ENCODE measurements at places on chromosomes 1 and 21.

DNA sequence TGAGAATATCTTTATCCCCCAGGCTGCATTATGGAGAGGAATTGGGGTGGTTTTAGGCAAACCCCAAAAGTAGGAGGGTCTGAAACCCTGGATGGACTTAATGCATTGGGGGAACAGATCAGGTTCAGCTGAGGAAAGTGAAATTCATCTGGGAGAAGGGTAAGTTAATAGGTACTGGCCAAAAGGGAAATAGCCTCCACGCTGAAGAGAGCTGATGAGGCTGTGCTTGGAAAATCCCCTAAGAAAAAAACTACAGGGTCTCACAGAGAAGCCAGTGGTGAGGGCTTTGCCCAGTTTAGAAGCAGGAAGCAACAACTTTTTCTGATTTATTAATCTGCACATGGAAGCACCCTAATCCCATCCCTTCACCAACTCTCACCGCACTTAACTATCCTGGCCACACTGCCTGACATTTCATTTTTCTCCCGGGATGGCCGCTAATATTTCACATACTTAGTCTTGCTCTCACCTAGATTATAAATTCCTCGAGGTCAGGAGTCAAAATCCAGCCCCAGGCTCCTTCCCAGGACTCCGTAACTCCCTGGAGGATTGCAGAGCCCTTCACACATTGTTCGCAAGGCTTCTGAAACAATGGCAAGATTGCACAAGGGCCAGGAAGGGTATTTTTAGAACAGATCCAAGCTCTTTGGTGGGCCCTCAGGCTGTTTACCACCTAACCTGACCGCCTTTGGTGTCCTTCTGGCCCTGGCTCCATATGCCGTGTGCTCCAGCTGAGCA, 60.9 kb upstream of the TARBP1 start:
- no peak for DNase-seq

GRCh38 chr21:39582749-39583148, 30.0 kb upstream of the B3GALT5 start:
- DNase-seq, result no peak

DNA sequence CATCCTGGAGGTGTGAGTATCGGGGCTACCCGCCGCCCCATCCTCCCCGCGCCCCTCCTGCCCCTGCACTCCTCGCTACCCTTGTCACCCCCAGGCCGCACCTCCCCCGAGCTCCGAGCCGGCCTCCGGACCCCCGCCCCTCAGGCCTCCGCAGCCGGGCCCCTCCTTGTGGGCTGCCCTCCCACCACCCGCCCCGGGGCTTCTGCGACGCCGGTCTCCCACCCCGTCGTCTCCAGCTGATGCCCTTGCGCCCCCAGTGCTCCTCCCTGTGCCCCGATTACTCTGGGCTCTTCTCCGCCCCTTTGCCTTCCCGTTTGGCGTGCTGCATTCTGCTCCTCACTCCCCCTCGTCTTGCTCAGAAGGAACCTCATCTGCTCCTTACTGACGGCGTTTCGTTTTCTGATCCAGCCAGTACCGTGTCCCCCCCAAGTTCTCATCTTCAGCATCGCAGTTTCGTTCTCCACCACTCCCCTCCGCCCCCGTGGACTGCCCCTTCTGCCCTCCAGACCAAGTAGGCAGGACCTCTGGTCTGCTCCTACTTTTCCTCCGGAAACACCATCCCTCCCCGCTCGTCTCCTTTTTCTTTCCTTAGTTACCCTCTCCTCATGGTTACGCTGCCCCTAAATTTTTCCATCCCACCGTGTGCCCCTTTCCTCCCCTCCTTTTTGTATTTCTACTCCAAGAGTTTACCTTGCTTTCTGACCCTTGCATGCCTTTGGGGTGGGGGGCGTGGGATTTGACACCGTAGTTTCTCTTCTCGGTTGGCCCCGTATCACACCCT, 841 bp downstream of the SNX27 start:
- no peak for DNase-seq

DNA sequence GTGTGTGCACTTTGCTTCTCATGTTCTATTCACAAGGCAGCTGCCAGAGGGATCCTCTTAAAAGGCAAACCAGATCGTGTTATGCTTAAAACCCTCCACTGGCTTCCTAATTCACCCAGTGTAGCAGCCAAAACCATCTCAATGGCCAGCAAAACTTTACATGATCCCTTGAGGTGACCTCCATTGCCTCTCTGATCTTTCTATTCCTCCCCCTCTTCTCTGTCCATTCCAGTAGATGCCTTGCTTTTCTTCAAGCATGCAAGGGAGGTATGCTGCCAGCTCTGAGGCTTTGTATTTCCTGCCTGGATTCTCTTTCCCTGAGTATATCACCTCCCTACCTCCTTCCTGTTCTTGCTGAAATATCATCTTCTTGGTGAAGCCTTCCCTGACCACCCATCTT, 93.2 kb upstream of the KCNK2 start:
- no peak for DNase-seq

DNA sequence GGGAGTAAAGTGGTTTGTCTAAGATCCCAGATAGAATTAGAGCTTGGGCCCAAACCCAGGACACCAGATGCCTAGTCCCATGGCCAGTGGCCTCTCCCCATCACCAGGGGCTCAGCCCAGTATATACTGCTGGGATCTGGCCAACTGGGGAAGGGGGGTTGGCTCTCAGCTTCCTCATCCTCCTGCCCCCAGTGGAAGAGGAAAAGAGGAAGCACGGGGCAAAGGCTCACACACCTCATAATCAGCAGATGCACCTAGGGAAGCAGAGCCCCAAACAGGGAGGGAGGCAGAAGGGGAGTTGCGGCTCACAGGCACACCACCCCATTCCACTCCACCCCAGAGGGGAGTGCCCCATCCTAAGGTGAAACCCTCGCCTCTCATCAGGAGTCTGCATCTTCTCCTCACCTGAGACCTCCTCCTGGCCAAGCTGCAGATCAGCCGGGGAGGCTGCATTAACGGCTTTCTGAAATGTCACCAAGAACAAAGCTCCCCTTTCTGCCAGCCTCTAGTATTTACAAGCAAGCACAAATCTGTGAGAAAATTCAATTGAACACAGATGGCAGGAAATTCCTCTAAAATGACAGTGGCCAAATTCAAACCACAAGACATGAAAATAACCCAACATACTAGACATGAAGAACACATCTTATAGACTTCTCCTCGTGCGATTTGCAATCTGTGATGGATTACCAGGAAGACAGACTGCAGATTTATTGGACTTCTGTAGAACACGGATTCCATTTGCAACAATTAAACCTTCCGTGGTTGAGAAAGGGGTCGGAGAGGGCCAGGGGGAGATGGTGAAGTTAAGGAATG, 82.8 kb downstream of the GLIS1 start:
- no peak for DNase-seq

DNA sequence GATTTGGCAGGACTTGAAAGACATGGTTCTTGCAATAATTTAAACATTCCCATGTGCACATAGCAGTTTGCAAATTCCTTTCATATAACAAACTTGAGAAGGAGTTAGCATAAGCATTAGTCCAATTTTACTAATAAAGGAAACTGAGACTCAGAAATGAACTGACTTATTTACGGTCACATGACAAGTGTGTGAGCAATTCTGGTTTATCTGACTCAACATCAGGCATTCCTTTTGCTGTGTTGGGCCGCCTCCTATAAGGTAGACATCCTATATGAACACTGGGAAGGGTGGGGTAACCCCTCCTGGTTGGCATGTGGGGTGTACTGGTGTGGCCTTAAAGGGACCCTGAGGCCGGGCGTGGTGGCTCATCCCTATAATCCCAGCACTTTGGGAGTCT, 8.5 kb upstream of the CPT2 start:
- DNase-seq, result no peak

DNA sequence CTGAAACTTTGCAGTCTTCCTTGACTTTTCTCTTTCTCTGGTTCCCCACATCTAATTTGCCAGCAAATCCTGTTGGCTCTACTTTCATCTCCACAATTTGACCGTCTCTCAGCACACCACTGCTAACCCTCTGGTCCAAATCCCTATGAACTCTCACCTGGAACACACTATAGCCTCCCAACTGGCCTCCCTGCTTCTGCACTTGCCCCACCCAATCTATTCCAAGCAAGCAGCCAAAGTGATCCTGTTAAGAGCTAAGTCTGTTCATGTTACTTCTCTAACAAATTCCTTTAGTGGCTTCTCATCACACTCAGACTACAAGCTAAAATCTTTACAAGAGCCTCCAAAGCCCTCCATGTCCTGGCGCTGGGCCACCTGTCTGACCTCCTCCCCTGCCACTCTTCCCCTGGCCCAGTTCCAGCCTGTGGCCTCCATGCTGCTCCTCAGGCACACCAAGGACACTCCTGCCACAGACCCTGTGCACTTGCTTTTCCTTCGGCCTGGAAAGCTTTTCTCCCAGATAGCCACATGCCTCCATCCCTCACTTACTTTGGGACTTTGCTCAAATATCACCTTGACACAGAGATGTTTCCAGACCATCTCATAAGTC, 104.1 kb downstream of the DTL start:
- DNase-seq, result no peak

GRCh38 chr1:77170687-77171086, 48.5 kb downstream of the PIGK start:
- DNase-seq, result no peak

- DNase-seq, result no peak
Observed at GRCh38 chr1:36557041-36558000, 74.6 kb upstream of the CSF3R start.

- no peak for DNase-seq
Observed at GRCh38 chr1:109944541-109944940, 33.9 kb downstream of the CSF1 start.

- DNase-seq, result no peak
Observed at GRCh38 chr1:178160736-178161475, 67.0 kb downstream of the RASAL2 start.

- no peak for DNase-seq
Observed at GRCh38 chr1:216450227-216450626, 27.0 kb upstream of the USH2A start.

GRCh38 chr21:20882462-20883407, 115.5 kb upstream of the NCAM2 start:
- no peak for DNase-seq

- no peak for DNase-seq
Observed at GRCh38 chr1:20184481-20184900, 1.4 kb upstream of the UBXN10 start.

DNA sequence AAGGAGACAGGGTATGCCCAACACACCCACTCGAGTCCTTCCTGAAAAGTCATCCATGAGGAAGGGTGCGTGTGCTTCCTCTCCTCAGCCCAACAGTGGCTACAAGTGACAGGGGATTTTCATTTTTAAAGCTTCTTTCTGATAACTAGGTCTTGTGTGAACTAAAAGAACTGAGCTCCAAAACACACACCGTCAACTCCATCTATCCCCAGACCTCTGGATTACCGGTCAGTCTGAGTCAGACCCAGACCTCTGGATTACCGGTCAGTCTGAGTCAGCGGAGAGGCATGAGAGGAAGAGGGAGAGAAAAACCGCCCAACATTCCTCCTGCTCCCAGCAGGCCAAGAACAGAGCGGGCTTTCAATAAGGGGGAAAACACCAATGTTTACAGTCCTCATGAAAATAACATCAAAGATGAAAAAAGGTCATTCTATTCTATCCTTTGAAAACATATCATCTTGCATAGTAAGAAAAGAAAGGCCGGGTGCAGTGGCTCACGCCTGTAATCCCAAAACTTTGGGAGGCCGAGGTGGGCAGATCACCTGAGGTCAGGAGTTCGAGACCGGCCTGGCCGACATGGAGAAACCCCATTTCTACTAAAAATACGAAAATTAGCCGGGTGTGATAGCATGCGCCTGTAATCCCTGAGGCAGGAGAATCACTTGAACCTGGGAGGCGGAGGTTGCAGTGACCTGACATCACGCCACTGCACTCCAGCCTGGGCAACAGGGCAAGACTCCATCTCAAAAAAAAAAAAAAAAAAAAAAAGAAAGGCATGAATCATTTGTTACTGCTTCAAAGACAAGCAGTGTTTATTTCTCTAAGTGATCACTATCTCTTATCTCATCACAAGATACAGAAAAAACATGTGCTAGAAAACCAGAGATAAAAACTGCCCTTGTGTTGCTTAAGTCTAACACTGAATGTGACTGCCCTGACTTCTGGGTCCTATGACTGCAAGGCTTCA, 3.4 kb downstream of the PTTG1IP start:
- DNase-seq, result peak; percentile 83

- no peak for DNase-seq
Observed at GRCh38 chr1:32931760-32932159, 30.6 kb upstream of the TMEM54 start.

DNA sequence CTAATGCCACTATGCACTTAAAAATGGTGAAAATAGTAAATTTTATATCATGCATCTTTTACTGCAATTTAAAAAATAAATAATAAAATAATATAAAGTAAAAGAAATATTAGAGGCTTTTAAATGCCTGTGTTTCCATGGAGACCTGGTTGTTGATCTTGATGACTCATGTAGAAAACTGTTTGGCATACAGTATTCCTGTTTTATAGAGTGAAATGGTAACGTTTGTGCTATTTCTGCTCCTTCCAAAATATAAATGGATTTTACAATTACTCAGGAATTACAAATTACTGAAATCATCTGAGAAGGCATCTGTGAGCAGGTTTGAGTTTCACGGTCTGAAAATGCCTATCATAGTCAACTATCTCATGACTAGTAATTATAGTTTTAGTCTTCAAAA, 98.4 kb upstream of the USP25 start:
- DNase-seq, result no peak

DNA sequence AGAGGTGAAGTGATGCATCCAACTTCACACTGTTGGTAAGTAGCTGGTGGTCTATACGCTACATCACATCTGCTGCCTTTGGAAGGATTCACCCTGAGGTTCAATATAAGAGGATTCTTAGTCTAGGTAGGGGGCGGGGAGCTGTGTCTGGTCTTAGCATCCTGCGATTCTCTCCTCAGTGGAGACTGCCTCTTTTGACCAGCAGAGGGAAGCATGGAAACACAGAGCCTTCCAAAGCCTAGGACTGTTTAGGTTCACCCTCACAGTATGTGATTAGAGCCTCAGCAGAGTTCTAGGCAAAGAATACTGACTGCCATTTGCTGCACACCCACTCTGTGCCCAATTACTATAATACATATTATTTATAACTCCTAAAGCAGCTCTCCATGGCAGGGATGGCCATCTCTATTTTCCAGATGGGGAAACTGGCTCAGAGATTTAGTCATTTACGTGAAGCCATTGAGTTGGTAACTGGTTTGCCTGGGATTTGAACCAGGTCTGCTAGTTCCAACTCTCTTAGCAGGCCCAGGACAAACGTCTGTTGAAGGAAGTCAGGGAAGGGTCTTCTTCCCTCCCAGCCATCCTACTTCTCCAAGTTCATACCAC, 28.9 kb upstream of the EFCAB14 start:
- peak; percentile 57 for DNase-seq

DNA sequence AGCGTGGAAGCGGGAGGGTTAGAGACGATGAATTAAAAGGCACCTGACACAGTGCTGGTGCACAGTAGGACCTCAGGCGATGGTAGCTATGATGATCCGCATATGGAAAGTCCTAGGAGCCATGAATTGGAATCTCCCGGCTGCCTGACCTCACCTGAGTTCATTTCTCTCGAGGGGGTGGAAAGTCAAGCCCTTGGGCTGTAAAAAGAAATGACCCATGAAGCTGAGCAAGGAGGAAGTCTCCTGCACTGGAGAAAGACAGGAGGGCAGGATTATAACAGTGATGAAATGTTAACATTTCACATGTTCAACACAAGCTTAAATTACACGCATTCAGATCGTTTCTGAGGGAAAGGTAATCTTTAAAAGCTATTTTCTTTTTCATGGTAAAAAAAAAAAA, 481.2 kb downstream of the MATN1 start:
- DNase-seq, result no peak

Measured in upper lobe of left lung (tissue), 6 donors.